ENCODE measurements at places on chromosomes 4 and X. TPM values are rescaled to one million over a fixed set of nuclear protein-coding genes. Genes with fewer than 3 reads are reported as not detected.
A peak's percentile ranks its signal among the peaks of the same experiment; 100 is the strongest.

- DNase-seq: no peak
- H3K27ac ChIP-seq: no peak overlapping the region
- no peaks in the 10 kb centered on the region for H3K36me3 ChIP-seq
- H3K4me1 ChIP-seq: peaks cover 24% of the 10 kb centered on the region
- H3K27me3 ChIP-seq: no peaks in the 10 kb centered on the region
- H3K4me3 ChIP-seq: no peak overlapping the region
These were observed 8.2 kb downstream of the ARHGAP4 start for GRCh38 chrX:153917869-153918268.

- H3K27ac ChIP-seq: no peak overlapping the region
- H3K4me1 ChIP-seq: no peaks in the 10 kb centered on the region
- H3K4me3 ChIP-seq: no peak overlapping the region
- H3K36me3 ChIP-seq: no peaks in the 10 kb centered on the region
These were observed 84.0 kb upstream of the JADE1 start for GRCh38 chr4:128725405-128726055.

DNA sequence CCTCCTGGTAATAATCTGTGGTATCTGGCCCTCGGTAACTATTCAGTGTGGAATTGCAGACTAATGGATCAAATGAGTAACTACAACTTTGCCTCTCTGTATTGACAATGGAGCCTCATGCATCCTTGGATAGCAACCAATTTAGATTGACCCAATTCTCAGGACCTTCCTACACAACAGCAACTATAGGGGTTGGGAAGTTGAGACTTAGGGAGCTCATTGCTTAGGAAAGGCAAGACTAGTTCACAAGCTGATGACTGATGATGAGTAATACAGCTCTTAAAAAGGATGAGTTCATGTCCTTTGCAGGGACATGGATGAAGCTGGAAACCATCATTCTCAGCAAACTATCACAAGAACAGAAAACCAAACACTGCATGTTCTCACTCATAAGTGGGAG lies 47.5 kb upstream of the KLHL13 start:
- H3K27ac ChIP-seq: no peak overlapping the region
- H3K27me3 ChIP-seq: no peaks in the 10 kb centered on the region
- DNase-seq: no peak
- H3K4me3 ChIP-seq: no peak overlapping the region

DNA sequence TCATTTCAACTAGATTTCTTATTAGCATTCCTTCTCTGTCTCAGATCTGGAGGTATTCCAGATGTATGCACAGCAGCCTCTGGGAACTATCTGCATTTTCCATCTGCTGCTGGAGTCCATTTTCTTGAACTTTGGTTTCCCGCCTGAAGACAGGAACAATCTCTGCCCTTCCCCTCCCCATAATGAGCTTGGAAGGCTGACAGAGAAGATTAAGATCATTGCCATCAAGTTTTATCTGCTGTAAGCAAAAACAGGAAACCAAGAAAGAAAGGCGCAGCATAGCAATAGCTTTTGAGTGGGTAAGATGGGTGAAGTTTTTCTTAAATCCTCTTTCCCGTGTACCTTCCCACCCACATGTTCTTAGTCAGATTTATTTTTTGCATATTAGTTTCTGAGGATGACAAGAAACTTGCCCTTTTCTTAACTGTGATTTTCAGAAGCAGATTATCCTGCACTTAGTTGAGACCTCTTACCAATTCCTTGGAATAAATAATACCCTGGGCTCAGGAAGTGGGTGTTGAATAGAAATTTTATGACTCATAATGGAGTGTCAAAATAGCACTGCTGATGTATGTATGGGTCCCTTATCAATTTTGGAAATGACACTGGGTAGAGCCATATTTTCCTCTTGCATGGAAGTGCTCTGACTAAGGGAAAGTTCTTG lies 78.3 kb downstream of the CT47B1 start:
- H3K4me1 ChIP-seq: no peaks in the 10 kb centered on the region
- no peak for DNase-seq
- H3K27ac ChIP-seq: no peak overlapping the region
- H3K36me3 ChIP-seq: no peaks in the 10 kb centered on the region
- no peak overlapping the region for H3K4me3 ChIP-seq
- H3K27me3 ChIP-seq: no peaks in the 10 kb centered on the region

NOCT gene
- 7.0 TPM for total RNA-seq

TMEM187 gene
- total RNA-seq: 3.6 TPM

DNA sequence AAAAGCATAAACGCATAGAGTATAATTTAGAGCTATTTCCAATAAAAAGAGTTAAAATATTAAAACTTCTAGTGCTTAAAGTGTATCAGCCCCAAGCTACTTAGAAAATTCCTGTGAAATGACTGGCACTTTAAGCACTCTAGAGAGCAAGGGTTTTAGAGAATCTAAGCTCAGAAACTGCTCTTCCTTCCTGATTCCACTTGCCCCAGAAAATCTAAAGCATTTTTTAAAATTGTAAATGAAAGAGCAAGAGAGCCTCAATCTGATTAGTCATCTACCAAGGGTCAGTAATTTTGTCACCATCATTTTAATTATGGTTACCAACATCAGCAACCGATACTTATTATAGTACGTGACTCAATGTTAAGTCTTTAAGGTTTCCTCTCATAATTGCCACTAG lies 25.0 kb downstream of the CTPS2 start:
- H3K36me3 ChIP-seq: peaks cover 63% of the 10 kb centered on the region
- H3K4me1 ChIP-seq: no peaks in the 10 kb centered on the region
- no peak for DNase-seq
- no peak overlapping the region for H3K27ac ChIP-seq
- no peak overlapping the region for H3K4me3 ChIP-seq

- peaks cover 5% of the 10 kb centered on the region for H3K4me1 ChIP-seq
- no peak overlapping the region for H3K4me3 ChIP-seq
- H3K27me3 ChIP-seq: no peaks in the 10 kb centered on the region
- no peak for DNase-seq
- no peak overlapping the region for H3K27ac ChIP-seq
These were observed 36.8 kb upstream of the ARSD start for GRCh38 chrX:2965965-2966364.

DNA sequence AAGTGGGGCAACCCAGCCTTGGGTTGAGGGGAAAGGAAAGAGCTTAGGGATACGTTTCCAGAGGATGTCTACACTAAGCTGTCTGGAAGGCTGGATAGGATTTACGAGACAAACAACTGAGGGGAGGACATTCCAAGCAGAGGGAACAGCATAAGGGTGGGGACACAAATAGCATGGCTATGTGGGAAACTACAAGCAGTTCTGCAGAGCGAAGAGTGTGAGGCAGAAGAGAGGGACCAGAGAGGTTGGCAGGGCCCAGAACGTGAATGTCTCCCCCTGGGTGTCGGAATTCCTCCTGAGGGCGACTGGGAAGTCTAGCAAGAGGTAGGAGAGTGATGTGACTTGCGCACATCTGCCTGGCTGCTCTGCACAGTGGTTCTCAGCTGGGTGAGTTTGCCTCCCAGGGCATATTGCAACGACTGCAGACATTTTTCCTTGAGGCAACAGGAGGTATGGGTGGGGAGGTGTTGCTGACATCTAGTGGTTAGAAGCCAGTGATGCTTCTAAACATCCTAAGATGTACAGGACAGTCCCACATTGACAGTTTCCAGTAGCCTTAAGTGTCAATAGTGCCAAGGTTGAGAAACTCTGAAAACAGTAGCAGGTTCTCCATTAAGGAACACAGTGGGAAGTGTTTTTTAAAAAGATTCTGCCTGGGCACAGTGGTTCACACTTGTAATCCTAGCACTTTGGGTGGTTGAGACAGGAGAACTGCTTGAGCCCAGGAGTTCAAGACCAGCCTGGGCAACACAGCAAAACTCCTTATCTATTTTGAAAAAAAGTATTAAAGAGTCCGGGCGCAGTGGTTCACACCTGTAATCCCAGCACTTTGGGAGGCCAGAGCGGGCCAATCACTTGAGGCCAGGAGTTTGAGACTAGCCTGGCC lies 9.2 kb downstream of the NDUFA1 start:
- no peak for DNase-seq
- no peak overlapping the region for H3K27ac ChIP-seq
- H3K4me3 ChIP-seq: no peak overlapping the region
- H3K27me3 ChIP-seq: no peaks in the 10 kb centered on the region

DNA sequence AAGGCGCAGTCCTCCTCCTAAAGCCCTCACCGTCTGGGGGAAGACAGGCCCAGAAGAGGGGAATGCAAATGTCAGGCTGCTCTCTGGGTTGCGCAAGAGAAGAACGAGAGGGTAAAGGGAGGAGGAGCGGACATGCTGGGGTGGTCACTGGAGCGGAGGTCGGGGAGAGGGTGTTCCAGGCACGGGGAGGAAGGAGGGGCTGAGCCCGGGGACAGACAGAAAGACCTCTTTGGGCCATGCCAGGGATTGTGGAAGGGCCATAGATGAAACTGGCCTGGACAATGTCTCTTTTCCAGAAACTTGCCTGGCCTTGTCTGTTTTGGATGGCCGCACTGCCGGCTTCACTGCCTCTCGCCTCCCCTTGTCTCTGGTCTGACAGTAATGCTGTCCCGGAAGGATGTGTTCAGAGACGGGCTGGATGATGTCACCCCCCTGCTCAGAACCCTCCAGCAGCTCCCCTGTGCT lies 121.0 kb downstream of the SORCS2 start:
- DNase-seq: no peak
- H3K27ac ChIP-seq: no peak overlapping the region
- H3K27me3 ChIP-seq: no peaks in the 10 kb centered on the region
- no peaks in the 10 kb centered on the region for H3K36me3 ChIP-seq

GRCh38 chrX:96713303-96713702 lies 28.7 kb downstream of the DIAPH2 start:
- peaks cover 8% of the 10 kb centered on the region for H3K4me1 ChIP-seq
- no peak overlapping the region for H3K27ac ChIP-seq
- no peaks in the 10 kb centered on the region for H3K27me3 ChIP-seq
- no peak for DNase-seq
- H3K4me3 ChIP-seq: no peak overlapping the region

DNA sequence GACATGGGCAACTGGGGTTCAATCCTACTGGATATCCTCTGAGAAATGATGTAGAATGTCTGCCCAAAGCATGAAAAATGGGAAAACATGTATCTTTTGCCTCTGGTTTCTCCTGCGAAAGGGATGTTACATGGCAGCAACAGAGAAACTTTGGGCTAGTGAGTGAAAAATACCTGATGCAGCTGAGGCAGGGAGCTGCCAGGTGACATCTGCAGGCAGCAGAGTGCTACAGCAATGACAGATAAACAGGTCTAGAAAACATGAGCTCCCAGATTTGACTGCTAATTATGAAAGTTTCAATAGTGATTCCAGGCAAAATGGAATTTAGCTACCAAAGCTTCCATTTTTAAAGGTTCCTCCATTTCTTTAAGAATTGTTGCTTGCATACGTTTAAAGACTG lies 4.8 kb upstream of the CXCL1 start:
- no peak overlapping the region for H3K4me3 ChIP-seq
- no peak overlapping the region for H3K27ac ChIP-seq
- DNase-seq: no peak
- H3K36me3 ChIP-seq: no peaks in the 10 kb centered on the region
- peaks cover 18% of the 10 kb centered on the region for H3K27me3 ChIP-seq

SPRY1 gene
- 136 TPM for total RNA-seq

GRCh38 chr4:85676050-85676425 lies 201.1 kb downstream of the ARHGAP24 start:
- H3K4me3 ChIP-seq: no peak overlapping the region
- H3K36me3 ChIP-seq: no peaks in the 10 kb centered on the region
- no peaks in the 10 kb centered on the region for H3K27me3 ChIP-seq
- H3K27ac ChIP-seq: no peak overlapping the region
- DNase-seq: no peak

DNA sequence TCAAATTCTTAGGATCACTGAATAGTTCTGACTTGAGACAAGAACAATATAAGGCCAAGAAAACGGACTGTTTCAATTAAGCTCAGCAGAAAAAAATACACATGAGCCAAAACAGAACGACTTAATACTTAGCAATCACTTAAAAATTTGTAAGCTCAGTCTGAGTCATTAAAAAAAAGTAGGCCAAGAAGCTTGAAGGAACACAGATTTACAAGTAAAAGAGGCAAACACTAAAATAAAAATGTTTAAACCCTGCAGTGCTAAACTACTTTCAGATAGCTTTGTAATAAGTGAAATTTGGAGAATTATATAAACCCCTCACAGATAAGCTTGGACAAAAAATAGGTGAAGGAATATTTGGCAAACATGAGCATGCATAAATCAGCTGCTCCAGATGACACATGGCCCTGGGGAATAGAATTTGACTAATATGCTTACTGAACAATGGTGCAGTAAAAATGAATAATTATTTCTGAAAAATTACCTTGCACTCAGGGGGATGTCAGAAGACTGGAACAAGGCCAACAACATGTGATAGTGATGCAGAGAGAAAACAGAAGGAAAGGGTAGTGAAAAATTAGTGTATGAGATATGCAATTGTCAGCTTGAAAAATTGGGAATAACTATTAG lies 49.6 kb downstream of the LNX1 start:
- H3K36me3 ChIP-seq: no peaks in the 10 kb centered on the region
- H3K4me1 ChIP-seq: peaks cover 31% of the 10 kb centered on the region
- no peak for DNase-seq
- no peak overlapping the region for H3K4me3 ChIP-seq
- peak overlapping the region; percentile 38 for H3K27ac ChIP-seq

DNA sequence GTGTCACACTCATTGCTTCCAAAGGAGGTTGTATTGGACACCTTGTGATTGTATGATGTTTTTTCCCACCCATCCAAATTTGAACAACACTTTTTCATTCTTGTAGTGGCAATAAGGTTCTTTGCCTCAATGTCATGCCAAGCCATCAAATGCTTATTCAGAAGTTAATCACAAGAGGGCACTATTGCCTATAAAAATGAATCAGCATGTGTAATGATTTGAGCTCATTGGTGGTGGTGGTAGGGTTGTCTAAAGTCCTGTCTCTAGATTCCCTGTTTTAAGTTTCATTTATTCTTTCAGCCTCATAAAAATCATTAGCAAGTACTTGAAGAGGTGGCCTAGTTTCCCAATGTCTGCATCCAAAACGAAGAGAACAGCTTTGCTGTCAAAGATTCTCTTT lies 37.0 kb downstream of the IRS4 start:
- no peak for DNase-seq
- no peaks in the 10 kb centered on the region for H3K27me3 ChIP-seq
- peaks cover 9% of the 10 kb centered on the region for H3K4me1 ChIP-seq
- H3K36me3 ChIP-seq: no peaks in the 10 kb centered on the region
- H3K27ac ChIP-seq: no peak overlapping the region

GRCh38 chr4:141771889-141772830 lies 135.8 kb downstream of the IL15 start:
- H3K27me3 ChIP-seq: no peaks in the 10 kb centered on the region
- no peak overlapping the region for H3K4me3 ChIP-seq
- H3K27ac ChIP-seq: no peak overlapping the region
- H3K36me3 ChIP-seq: no peaks in the 10 kb centered on the region
- no peak for DNase-seq

TLR10 gene
- not detected for total RNA-seq

GRCh38 chr4:82415922-82416365 lies 14.3 kb downstream of the HNRNPDL start:
- H3K4me1 ChIP-seq: no peaks in the 10 kb centered on the region
- no peaks in the 10 kb centered on the region for H3K36me3 ChIP-seq
- no peaks in the 10 kb centered on the region for H3K27me3 ChIP-seq
- DNase-seq: no peak
- no peak overlapping the region for H3K27ac ChIP-seq

All from esophagus muscularis mucosa (tissue), 4 donors.